ENCODE measurements at places on chromosomes 6 and 20.
A peak's percentile ranks its signal among the peaks of the same experiment; 100 is the strongest.

DNA sequence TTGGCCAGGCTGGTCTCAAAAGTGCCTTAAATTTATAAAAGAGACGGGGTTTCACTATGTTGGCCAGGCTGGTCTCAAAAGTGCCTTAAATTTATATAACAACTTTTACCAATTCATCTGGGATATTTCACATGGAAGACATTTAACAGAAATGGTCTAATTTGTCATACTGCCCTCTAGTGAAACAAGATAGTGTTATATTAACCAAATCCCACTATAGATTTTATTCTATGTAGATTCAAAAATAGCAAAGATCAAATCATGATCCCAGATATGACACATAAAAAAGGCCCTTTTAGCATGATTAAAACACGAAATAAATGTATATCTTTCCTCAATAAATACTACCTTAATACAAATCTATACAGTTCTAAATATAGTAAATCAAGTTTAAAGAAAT is 102.8 kb upstream of the TFAP2D start:
- DNase-seq: no peak

DNA sequence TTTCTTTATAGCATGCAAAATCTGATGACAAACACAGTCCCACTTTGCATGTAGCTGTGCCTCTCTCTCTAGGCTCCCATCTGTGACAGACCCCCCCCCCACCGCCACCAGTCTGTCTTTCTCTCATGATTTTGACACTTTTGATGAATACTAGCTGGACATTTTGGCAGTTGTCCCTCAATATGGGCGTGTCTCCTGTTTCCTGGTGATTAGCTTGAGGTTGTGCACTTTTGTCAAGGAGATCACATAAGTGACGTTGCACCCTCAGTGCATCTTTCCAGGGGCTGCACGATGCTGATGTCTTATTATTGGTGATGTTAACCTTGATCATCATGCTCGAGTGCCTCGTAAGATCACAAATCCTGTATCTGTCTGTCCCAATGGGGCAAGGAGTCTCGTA is 155.1 kb downstream of the EYA2 start:
- no peak for DNase-seq

DNA sequence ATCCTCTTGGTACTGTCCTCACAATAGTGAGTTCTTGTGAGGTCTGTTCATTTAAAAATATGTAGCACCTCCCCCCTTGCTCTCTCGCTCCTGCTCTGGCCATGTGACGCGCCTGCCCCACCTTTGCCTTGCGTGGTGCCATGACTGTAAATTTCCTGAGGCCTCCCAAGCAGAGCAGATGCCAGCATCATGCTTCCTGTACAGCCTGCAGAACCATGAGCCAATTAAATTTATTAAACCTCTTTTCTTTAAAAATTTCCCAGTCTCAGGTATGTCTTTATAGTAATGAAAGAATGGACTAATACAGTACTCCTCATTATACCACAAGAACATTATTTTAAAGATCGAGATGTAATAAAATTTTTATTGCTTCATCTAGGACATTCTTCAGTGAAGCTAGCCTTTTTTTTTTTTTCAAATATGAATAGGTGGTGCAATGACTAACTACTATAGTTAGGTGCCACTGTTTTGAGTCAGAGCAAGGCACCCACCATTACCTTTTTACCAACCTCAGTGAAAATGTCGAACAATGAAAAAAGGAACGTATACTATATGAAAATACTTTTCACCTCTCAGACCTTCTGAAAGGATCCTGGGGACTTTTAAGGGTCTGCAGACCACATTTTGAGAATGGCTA is 191.1 kb upstream of the SGK1 start:
- DNase-seq: no peak

DNA sequence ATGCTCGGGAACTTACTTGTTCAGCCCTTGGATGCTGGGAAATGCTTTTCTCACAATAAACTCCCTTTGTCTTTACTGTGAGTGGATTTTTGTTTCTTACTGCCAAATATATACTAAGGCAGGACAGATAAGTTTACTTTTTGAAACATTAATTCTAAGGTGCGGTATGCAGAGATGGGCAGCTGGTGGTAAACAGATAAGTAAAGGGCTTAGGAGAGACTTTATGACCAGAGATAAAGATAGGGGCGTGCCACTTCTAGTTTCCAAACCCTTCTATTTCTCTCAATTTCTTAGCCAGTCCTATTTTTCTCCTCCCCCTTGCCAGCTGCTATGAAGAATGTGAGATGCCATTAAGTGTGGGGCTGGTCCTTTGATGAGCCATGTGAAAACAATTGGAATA is 16.3 kb downstream of the SAMD3 start:
- no peak for DNase-seq

DNA sequence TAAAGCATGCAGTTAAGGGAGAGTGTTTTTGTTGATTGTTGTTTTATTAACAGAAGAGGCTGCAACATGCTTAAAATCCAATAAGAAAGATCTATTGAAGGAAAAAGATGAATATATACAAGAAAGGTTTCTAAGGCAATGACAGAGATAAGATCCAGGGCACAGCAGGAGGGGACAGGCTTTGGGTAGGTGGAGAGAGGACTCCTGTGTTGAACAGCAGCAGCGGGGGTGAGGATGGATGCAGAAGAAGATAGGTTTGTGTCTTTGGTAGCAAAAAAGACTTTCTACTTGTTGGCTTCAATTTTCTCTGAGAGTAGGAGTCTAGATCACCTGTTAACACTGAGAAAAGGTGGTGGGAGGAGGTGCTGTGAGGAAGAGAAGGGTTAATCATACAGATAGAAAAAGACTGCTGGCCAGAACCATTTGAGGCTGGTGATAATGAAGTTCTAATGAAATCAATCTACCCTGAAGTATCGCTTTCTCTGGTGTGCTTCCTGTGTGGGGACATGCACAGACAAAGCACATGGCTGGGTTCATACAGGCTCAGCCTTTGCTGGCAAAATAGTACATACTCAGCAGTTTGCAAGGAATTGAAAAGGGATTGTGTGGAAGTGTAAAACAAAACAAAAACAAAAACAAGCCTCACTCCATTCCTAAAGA is 17.2 kb upstream of the DST start:
- DNase-seq: no peak

DNA sequence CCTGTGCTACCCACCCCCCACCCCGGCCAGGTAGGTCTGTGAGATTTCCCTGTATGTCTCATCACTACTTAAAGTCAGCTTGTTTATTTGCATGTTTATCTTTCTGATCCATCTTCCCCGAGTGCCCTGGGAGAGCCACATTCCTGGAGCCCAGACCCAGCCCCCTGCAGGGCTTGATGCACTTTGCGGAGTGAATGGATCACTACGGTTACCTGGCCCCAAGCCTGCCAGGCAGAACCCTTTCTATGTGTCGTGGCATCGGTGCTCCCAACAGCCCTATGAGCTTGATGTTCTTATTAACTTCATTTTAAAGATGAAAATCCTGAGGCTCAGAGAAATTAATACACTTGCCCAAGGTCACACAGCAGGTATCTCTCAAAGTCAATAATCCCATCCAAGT is 13.6 kb upstream of the SLCO4A1 start:
- DNase-seq: no peak

- no peak for DNase-seq
These were observed 83.4 kb downstream of the PRKN start for GRCh38 chr6:162644153-162644552.

- no peak for DNase-seq
These were observed 693 bp downstream of the HLA-F start for GRCh38 chr6:29723666-29724588.

GRCh38 chr6:31396422-31397152 is 6.8 kb upstream of the MICA start:
- peak; percentile 63 for DNase-seq

DNA sequence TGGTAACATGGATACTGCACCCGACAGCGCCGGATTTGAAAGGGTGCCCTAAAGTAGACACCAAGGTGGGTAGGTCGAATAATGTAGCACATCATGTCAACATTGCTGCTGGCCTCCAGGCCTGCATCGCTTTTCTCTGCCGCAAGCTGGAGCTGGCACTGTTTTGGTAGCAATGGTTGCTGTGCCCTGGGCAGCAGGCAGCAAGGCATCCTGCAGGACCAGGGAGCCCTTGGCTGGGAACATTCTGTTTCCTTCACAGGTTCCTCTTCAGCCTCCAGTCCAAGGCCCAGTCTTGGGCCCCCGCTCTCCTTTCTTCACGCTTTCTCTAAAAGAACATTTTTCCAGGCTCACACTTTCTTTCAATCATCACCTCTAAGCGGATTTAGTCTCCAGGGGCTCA is 365.8 kb upstream of the JARID2 start:
- DNase-seq: no peak

Data from GDM1 (cell line).